Suppressor macrophage treated with lipopolysaccharide for 4 hours (primary cell): ENCODE measurements at places on chromosomes 5 and 9.
A peak's percentile ranks its signal among the peaks of the same experiment; 100 is the strongest.

DNA sequence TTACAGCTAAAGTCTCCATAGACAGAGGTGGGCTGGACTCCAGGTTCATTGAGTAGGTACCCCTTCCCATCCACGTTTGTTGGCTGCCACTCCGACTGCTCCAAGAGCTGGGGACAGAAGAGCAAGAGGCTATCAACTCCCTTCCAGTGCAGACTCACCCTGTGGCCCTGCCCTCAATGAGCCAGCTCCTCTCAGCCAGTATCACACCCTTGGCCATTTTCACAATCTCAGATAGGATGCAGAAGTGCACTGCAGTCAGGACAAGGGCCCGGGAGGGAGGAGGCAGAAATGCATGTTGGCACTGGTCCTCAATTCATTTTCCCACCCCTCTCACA, 6.2 kb downstream of the IRF1 start:
- no peak for DNase-seq

- no peak for DNase-seq
These were observed 80.4 kb downstream of the KDM4C start for GRCh38 chr9:6838158-6838557.

DNA sequence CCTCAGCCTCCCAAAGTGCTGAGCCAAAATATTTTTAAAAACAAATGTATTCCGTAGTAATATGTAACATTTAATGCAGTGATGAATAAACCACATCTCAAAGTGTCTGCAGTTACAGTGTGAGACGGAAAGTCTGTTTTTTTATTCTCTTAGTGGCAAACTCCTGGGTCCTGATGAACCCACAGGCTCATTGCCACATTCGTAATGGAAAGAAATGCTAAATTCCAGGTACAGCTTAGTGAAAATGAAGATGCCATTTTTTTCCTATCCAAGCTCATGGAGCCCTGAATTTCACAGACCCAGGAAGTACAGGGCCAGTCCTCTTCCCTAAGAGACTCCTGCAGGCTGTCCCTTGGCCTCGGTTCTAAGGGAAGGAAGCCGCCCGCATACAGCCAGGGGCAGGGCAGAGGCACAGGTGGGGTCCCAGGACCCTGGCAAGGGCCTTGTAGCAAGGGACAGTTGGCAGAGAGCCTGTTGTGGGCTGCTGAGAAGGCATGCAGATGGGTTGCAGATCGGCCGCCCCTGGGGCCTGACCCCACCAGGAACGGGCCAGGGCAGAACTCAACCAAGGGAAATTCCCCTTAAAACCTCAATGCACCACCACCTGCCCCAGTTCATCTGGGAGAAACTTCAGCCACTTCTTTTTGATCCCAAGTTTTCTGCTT, 36.2 kb downstream of the IPPK start:
- DNase-seq = no peak

- DNase-seq = no peak
These were observed 153.4 kb upstream of the IER5L start for GRCh38 chr9:129331493-129331765.

GRCh38 chr5:2013301-2014057, 130.8 kb upstream of the IRX4 start:
- no peak for DNase-seq

- DNase-seq = no peak
These were observed 149.9 kb downstream of the ISOC1 start for GRCh38 chr5:129244478-129244877.

DNA sequence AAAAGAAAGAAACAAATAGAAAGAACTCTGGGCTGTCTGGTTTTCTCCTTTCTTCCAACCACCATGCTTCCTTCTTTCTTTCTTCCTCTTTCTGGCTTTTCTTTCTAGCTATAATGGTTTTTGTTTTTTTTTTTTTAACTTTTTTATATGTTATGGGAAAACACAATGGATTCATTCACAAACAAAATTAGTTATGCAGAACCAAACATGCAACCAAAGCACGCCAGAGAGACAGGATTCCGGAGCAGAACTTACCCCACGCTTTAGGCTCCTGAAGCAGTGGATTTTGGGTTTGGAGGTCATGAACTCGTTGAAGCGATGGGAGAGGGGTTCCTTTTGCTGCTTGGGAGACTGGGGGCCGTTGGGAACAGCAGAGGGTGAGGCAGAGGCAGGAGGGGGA, 88.3 kb downstream of the USP20 start:
- no peak for DNase-seq

DNA sequence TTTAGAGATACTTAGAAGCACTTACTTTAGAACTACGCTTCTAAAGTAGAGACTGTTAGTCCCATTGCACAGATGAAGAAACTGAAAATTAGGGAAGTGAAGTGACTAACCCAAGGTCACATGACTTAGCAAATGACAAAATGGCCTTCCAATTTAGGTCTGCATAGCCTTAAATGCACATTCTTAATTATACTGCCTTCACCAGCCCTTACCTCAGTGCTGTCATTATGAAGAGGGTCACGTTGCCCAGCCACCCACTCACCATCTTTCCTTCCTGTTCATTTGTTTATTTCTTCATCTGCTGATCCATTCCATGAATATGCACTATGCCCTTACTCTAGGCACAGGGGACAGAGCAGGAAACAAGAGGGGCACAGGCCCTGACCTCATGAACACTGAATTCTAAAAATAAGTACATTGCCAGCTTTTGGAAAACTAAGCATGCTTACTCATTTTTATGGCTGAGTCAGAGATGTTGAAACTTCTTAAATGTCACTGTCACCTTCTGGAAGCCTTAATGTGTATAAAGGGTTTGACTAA, 8.6 kb downstream of the HAVCR2 start:
- DNase-seq = peak; percentile 92
